ENCODE measurements at places on chromosomes 7 and 10.

DNA sequence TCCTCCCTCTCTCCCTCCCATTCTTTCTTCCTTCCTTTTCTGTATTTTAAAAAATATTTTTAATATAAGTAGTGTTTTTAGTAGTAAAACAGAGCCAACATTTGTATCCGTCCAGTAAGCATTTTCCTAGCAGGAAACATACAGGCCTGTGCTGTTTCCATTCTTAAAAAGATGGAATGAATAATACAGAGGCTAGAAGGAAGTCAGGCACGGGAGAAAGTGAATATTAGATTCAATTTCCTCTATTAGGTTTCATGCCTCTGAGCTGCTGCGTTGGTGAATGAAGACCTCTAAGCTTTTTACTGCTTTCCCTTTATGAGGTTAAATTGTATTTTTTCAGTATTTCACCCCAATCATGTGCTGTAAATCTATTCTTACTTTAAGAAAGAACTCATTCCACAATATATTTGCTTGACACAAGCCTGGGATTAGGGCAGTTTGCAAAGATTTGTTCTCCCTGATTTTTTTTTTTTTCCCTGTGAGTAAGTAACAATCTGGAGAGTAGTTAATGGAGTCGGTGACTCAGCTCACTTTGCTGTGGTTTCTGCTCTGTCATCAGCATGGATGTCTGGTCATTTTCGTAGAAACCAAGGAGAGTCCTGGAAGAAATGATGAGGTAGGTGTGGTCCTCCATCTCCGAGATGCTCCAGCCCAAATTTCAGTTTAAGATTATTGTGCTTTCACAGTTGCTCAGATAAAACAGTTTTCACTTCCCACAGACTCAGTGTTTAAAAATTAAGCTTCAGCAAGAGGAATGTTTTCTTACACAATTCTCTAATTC lies 76.1 kb upstream of the PITRM1 start:
- H3K4me3 ChIP-seq = no peak overlapping the region
- no peaks in the 10 kb centered on the region for H3K27me3 ChIP-seq
- H3K36me3 ChIP-seq = no peaks in the 10 kb centered on the region
- peak overlapping the region; percentile 75 for H3K27ac ChIP-seq
- peaks cover 13% of the 10 kb centered on the region for H3K4me1 ChIP-seq
- DNase-seq = no peak

- H3K36me3 ChIP-seq = no peaks in the 10 kb centered on the region
- no peaks in the 10 kb centered on the region for H3K27me3 ChIP-seq
- H3K27ac ChIP-seq = no peak overlapping the region
- no peaks in the 10 kb centered on the region for H3K4me1 ChIP-seq
- H3K4me3 ChIP-seq = no peak overlapping the region
Observed at GRCh38 chr10:43024524-43024923, 52.3 kb upstream of the RET start.

DNA sequence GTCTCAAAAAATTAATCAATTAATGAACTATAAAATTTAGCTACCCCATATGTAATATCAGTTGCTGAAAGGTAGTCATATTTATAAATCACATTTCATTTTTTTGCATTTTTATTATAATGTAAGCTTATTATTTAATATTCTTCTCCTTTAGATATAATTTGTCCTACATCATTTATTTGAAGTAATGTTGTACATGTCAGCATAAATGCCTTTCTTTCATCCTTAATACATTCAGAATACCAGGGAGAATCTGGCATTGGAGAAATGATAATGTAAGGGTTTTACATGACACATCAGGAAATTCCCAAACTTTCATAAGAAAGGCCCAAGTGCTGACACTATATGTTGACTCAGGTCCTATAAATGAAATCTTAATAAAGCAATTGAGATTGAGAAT lies 742.1 kb downstream of the CNTNAP2 start:
- no peaks in the 10 kb centered on the region for H3K4me1 ChIP-seq
- DNase-seq = no peak
- no peaks in the 10 kb centered on the region for H3K27me3 ChIP-seq
- H3K4me3 ChIP-seq = no peak overlapping the region

DNA sequence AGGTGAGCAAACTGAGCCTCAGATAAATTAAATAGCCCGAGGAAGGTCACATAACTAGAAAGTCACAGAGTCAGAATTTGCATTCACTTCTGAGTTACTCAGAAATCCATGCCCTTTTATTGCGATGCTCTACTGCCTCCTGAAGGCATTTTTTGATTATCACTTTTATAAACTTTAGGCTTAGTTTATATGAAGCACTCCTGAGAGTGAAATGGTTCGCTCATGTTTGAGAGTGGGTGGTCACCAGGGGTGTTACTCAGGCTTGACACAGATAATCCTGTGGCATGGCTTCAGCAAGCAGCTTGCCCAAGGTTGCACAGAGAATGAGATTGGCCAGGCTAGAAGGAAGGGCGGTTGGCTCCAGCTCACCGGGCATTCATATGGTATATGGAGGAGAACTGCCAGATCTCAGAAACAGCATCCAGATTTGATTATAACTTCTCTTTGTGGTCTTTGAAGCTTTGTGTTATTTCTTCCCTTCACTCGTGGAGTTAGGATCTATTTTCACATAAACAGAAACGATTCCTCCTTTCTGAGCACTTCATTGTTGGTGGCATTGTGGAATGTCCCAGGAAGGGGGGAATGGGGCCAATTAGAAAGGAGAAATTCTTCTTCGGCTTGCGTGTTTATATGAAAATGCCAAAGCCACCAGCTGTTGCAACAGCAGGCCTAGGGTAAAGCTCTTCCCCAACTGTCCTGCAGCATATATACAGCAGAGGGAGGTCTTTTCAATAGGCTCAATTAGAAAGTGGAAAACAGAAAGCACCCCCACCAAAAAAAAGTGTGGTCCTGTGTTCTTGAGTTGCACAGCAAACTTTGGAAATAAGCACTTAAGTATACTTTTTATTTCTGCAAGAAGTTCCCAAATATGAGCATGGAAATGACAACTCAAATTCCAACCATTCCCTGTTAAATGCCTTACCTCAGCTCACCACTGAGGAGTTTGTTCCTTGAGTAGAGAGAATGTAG lies 628.8 kb downstream of the SUGCT start:
- no peak overlapping the region for H3K27ac ChIP-seq
- no peaks in the 10 kb centered on the region for H3K27me3 ChIP-seq
- no peaks in the 10 kb centered on the region for H3K4me1 ChIP-seq
- no peak overlapping the region for H3K4me3 ChIP-seq
- no peaks in the 10 kb centered on the region for H3K36me3 ChIP-seq

DNA sequence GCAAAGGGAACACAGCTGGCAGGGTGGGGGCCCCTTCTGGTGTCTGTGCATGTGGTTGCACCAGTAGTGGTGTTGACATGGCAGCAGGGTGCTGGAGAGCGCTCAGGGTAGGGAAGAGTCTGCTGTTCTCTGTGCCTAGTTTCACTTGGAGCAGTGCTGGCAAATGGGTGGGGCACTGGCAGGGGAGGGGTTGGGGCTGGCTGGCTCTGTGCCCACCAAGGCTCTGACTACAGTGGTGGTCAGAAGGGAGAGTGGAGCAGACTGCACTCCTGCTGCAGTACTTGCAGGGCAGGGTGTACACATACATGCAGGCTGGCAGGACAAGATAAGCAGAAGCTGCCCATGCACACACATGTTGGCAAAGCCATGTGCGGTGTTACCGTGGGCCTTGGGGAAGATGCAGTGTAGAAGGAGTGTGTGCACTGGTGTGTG lies 18.2 kb downstream of the FAM25A start:
- DNase-seq = no peak
- no peaks in the 10 kb centered on the region for H3K36me3 ChIP-seq
- H3K27me3 ChIP-seq = no peaks in the 10 kb centered on the region
- H3K4me1 ChIP-seq = no peaks in the 10 kb centered on the region
- no peak overlapping the region for H3K27ac ChIP-seq

GRCh38 chr10:92517034-92517655 lies 56.7 kb downstream of the IDE start:
- no peak for DNase-seq
- H3K36me3 ChIP-seq = peaks cover 21% of the 10 kb centered on the region
- no peak overlapping the region for H3K4me3 ChIP-seq
- no peak overlapping the region for H3K27ac ChIP-seq

GRCh38 chr7:39392151-39392550 lies 174.1 kb upstream of the YAE1 start:
- H3K4me1 ChIP-seq = no peaks in the 10 kb centered on the region
- no peaks in the 10 kb centered on the region for H3K27me3 ChIP-seq
- DNase-seq = no peak
- no peak overlapping the region for H3K27ac ChIP-seq

DNA sequence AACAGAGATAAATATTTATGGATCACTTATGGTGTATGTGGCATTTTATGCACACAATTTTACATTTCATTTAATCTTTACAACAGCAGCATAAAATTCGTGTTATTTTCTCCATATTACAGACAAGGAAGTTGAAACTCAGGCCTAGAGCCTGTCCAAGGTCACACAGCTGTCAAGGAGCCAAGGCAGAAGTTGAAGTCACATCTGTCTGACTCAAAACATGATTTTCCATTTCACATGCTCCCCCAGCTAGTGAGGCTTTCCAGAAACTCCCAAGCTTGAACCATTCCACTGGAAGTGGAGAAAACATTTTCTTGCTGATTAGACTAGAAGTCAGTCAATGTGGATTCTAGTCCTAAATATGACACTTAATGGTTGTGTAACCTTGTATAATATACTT lies 110.5 kb downstream of the HECTD2 start:
- H3K4me3 ChIP-seq = no peak overlapping the region
- H3K4me1 ChIP-seq = peaks cover 19% of the 10 kb centered on the region
- H3K27me3 ChIP-seq = no peaks in the 10 kb centered on the region
- no peak for DNase-seq
- H3K36me3 ChIP-seq = no peaks in the 10 kb centered on the region

- no peak overlapping the region for H3K27ac ChIP-seq
- peaks cover 2% of the 10 kb centered on the region for H3K4me1 ChIP-seq
Observed at GRCh38 chr10:12801214-12802087, 200.1 kb downstream of the CCDC3 start.

GRCh38 chr10:24349379-24350001 lies 140.6 kb downstream of the KIAA1217 start:
- no peak overlapping the region for H3K27ac ChIP-seq
- no peak for DNase-seq
- no peaks in the 10 kb centered on the region for H3K27me3 ChIP-seq
- H3K4me1 ChIP-seq = peaks cover 16% of the 10 kb centered on the region
- H3K4me3 ChIP-seq = no peak overlapping the region

DNA sequence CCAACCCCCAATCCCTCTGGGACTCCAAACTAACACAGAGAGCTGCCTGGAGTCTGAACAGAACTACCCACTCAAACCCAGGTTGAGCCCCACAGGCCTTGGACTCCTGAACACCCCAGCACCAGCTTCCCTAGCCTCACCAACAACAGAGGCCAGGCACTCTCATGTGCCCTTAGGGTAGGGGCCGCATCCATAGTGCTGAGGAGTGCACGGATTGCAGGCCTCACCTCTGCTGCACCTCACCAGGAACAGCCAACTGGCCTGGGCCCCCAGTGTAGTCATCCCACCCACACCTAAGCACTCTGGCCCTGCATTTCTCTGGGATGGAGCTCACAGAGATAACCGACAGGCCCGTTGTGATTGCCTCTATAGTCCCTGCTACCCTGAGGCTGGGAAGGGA lies 194.2 kb downstream of the HPSE2 start:
- H3K36me3 ChIP-seq = no peaks in the 10 kb centered on the region
- H3K27me3 ChIP-seq = no peaks in the 10 kb centered on the region
- no peak overlapping the region for H3K4me3 ChIP-seq
- H3K4me1 ChIP-seq = no peaks in the 10 kb centered on the region

DNA sequence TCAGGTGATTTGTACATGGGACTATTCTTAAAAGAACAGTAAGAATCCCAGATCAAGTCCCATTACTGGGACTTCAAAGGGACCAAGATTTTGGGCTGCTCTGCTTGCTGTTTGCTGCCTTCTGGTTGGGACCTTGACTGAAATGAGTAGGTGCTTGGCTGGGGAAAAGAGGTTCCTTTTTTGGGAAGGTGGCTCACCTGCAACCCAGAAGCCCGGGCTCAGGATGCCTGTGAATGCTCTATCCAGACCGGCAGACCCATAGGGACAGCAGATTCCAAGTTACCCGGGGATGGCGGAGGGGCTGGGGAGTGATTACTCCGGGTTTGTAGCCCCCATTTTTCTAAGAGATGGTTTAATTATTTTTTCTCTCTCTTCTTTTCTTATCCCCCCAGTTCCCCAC lies 104.0 kb downstream of the CPXM2 start:
- H3K36me3 ChIP-seq = no peaks in the 10 kb centered on the region
- no peak overlapping the region for H3K4me3 ChIP-seq
- no peaks in the 10 kb centered on the region for H3K4me1 ChIP-seq
- no peaks in the 10 kb centered on the region for H3K27me3 ChIP-seq
- H3K27ac ChIP-seq = no peak overlapping the region
- DNase-seq = peak; percentile 61

- H3K36me3 ChIP-seq = no peaks in the 10 kb centered on the region
- no peak overlapping the region for H3K27ac ChIP-seq
- no peaks in the 10 kb centered on the region for H3K4me1 ChIP-seq
- no peak overlapping the region for H3K4me3 ChIP-seq
- no peak for DNase-seq
Observed at GRCh38 chr10:78451592-78451991, 417.9 kb downstream of the RPS24 start.

GRCh38 chr10:48377751-48378530 lies 71.5 kb downstream of the MAPK8 start:
- DNase-seq = no peak
- no peak overlapping the region for H3K27ac ChIP-seq
- H3K27me3 ChIP-seq = no peaks in the 10 kb centered on the region
- no peaks in the 10 kb centered on the region for H3K36me3 ChIP-seq
- H3K4me1 ChIP-seq = no peaks in the 10 kb centered on the region
- no peak overlapping the region for H3K4me3 ChIP-seq

- DNase-seq = no peak
- no peak overlapping the region for H3K27ac ChIP-seq
- peaks cover 25% of the 10 kb centered on the region for H3K4me1 ChIP-seq
Observed at GRCh38 chr10:75108684-75109458, 2.6 kb upstream of the SAMD8 start.

GRCh38 chr7:94123136-94123535 lies 119.0 kb upstream of the BET1 start:
- no peaks in the 10 kb centered on the region for H3K36me3 ChIP-seq
- no peaks in the 10 kb centered on the region for H3K27me3 ChIP-seq
- DNase-seq = no peak
- H3K4me1 ChIP-seq = no peaks in the 10 kb centered on the region

DNA sequence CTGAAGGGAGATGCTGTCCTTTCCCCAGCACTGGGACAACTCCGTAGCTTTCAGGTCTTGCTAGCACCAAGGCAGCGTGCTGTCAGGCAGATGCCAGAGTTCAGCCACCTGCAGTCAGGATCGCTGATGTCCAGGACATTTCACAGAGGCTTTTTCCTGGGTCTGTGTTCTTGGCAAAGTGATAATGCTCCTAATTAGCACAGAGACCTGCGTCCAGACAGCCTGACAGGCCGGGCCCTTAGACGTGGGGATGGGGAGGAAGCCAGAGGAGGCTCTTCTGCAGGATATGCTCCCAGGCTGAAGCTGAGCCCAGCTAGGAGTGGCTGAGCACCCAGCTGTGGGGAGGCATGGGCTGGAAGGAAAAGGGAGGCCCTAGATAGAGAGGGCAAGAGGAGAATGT lies 82.5 kb upstream of the TBX20 start:
- DNase-seq = no peak
- H3K27ac ChIP-seq = no peak overlapping the region
- no peaks in the 10 kb centered on the region for H3K4me1 ChIP-seq
- no peaks in the 10 kb centered on the region for H3K36me3 ChIP-seq
